ENCODE measurements at places on chromosomes 5 and 9.
A peak's percentile ranks its signal among the peaks of the same experiment; 100 is the strongest.

DNA sequence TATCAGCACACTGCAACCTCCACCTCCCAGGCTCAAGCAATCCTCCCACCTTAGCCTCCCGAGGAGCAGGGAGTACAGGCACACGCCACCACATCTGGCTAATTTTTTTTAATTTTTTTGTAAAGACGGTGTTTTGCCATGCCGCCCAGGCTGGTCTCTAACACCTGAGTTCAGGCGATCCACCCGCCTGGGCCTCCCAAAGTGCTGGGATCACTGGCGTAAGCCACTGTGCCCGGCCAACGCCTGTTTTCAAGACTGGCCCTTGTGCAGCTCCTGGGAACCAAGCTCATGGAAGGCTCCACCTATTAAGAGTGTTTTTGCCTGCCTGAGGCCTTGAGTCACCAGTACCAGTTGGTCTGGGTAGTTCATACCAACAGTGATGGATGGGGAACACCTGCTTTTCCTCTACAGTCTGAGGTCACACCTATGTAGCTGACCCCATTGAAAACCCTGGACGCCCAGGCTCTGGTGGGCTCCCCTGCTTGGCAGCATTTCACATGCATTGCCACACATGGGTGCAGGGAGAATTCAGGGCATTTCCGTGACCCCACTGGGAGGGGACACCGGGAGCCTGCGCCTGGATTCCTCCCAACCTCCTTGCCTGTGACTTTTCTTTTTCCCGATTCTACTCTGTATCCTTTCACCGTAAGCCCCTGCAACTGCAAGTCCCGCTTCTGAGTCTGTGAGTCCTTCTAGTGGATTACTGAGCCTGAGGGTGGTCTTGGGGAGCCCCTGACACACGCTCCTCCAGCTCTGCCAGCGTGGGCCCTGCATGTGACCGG is 63.5 kb downstream of the ZNF354C start:
- DNase-seq = no peak

- DNase-seq = no peak
These were observed 21.6 kb downstream of the ANKS6 start for GRCh38 chr9:98774746-98775145.

DNA sequence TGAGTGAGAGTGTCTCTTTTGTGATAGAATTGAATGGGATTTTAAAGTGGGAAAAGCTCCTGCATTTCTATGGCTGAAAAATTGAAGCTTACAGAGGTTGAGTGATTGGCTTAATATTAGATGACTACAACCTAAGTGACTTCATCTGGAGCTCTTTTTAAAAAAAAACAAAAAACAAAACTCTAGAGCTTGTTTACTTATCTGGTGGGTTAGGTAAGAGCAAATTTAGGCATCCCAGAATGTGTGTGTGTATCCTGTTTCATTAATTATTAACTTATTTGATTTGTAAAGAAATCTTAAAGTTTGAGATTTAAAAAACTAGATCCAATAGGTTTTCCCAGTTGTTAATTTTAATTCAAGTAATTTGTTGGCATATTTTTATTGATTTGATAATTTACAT is 60.1 kb downstream of the SCAMP1 start:
- no peak for DNase-seq

DNA sequence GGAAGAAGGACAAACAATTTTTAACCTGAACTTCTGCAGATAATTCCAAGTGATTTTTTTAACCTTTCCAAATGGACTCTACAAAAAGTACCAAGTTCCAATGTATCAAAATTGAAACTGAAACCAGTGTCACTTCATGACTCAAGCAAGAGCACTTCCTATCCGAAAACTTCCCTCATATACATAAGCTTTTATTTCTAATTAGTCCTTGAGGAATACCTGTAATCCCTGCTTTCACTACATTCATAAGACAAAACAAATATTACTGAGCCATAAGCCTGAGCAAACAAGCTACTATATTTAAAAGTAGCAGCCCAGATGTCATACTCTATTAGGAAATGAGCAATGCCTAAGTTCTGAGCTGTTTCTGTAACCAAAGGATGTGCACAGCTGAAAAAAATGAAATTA is 224.4 kb downstream of the EBF1 start:
- no peak for DNase-seq

DNA sequence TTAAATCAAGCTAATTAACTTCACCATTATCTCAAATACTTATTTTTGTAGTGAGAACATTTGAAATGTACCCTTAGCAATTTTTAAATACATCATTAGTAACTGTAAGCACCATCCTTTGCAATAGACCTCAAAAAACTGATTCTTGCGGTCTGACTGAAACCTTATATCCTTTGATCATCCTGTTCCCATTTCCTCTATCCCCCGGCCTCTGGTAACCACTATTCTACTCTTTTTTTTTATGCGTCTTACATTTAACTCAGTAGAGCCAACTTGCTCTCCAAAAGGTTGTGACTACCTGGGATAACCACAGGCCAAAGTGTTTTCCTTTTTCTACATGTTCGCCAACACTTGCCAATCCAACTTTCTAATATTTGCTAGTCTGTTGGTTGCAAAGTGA is 106.1 kb downstream of the IRX1 start:
- no peak for DNase-seq

DNA sequence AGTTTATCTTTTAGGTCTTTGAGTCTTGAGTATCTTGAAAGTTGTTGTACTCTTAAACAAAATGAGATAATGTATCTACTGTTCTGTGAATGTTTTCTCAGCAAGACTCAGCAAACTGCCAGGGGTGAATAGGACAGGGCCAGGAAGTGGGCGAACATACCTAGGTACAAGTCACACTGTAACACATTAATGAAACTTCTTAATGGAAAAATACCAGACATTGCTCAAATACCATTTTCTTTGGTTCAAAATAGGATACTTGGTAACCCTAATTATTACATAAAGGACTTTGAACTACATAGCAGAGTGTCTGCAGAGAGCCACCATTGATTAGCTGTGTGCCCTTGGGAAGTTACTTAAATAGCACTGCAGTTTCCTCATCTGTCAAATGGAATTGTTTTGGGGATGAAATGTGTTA is 197.5 kb downstream of the ARHGEF28 start:
- no peak for DNase-seq

DNA sequence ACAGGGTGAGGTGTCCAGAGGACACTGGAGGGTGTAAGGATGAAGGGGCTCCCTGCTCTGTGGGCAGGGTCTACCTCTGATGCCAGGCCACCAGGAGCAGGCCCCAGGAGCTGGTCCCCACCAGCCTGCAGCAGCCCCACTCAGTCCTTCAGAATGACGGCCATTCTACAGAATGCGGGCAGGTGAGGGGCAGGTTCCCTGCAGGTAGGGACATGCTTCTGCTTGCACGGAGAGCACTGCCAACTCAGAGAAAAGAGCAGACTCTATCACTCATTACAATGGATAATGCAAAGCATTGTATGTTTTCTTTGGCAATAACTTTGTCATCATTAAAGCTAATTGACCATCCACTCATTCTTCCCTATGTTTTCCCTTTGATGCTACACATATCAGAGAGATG is 39.0 kb downstream of the DDX31 start:
- no peak for DNase-seq

- DNase-seq = no peak
These were observed 397.0 kb downstream of the NR2F1-AS1 start for GRCh38 chr5:93184041-93184440.

DNA sequence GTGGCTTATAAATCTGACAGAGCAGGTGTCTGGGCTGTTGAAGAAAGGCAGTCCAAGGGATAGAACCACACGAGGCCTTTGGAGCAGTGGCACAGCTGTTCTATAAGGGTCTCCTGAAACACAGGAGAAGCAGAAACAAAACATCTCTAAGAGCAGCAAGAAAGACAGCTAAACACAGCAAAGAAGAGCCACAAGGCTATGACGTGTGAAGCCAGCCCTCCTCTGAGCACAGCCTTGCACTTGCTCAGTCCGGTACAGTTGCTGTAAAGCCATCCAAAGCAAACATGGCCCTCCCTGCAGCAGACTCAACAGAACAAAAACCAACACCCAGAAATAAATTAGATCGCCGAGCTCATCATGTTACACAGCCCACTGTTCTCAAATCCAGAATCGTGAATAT is 2.6 kb upstream of the GZMK start:
- DNase-seq = no peak

GRCh38 chr9:83537331-83538171 is 650 bp downstream of the FRMD3 start:
- no peak for DNase-seq

DNA sequence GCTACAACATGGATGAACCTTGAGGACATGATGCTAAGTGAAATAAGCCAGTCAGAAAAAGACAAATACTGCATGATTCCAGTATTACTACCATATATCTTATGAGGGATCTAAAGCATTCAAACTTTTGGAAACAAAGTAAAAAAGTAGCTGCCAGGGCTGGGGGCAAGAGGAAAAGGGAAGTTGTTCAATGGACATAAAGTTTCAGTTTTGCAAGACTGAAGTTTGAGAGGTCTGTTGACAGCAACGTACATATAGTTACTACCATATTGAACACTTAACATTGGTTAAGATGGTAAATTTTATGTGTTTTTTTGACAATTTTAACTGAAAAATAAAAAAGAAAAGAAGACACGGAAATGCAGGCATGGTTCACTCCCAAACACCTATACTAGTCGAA is 77.6 kb downstream of the MAPKAP1 start:
- no peak for DNase-seq

DNA sequence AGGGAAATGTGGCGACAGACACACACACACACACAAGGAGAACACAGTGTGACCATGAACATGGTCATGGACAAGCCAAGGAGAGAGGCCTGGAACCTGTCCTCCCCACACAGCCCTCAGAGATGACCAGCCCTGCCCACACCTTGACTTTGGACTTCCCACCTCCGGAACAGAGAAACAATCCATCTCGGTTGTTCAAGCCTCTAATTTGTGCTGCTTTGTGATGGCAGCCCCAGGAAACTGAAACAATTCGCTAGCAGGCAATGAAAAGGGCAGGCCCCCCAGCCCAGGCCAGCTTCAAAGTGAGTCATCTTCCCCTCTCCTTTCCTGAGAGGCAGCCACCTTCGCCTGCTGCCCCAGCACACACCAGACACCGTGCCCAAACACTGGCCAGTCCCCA is 47.7 kb downstream of the NSUN2 start:
- DNase-seq = no peak

- DNase-seq = no peak
These were observed 229.1 kb upstream of the TBCA start for GRCh38 chr5:78005021-78005785.

DNA sequence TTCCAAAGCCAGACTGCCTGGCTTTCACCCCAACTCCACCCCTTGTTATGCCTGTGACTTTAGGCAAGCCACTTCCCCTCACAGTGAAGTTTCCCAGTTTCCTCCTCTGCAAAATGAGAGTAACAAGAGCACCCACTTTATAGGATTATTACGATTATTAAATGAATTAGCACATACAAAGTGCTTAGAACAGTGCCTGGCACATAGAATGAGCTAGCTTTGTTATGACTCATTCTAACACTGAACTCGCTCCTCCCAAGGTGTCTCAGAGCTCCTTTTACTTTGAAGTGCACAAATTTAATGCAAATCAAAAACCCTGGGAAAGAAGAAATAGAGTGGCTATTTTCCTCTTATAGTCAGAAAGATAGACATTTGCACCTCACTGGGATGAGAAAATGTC is 34.3 kb downstream of the DNAH5 start:
- DNase-seq = no peak

- DNase-seq = no peak
These were observed 780.5 kb upstream of the CDH9 start for GRCh38 chr5:27818888-27819287.

DNA sequence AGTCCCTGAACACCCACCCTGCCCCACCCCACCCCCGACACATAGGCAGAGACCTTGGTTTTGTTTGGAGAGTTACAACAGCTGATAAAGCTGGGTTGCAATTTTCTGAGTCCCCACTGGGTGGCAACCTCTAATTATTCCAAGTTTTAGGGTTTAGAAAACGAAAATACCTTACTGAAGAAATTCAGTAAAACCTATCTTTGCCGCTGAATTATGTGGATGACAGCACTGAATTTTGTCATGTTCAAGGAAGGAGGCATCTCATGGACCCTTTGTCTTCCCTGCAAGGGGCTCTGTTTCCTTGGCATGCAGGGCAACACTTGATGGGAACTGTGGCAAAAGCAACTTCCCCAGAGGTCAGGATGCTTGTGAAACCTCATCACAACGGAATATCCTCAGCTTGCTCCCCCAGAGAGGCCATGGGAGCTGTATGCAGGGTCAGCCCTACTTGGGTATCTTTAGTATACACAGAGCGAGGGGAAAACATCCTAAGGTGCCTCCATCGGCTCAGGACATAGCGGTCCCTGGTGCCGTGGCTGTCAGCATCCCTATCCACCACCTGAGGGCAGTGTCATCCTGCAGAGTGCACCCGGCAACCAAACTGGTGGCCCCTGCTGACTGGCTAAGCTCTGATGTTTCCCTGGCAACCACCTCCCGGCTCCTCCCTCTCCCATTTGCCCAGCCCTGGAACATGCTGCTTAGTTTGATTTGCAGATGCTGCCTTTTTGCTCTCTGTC is 123.1 kb downstream of the RXRA start:
- DNase-seq = peak; percentile 86

DNA sequence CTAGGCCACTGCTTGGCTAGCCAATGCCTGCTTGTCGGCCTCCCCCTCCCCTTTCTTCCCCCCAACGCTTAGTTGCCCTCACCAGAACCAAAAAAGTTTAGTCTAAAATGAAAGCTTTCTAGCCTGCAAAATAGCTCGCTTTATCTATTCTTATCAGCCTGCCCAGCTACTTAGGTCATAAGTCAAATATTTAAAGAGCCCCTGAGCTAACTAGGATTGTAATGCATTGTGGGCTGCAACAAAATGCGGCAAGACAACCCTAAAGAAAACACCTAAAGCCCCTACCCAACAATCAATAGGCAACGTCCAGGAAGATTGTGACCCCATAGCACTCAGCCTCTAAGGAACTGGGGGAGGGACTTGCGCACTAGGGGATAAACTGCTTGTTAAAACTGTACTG is 38.6 kb upstream of the PCSK5 start:
- no peak for DNase-seq

GRCh38 chr5:167233507-167234220 is 1057.8 kb upstream of the WWC1 start:
- no peak for DNase-seq

DNA sequence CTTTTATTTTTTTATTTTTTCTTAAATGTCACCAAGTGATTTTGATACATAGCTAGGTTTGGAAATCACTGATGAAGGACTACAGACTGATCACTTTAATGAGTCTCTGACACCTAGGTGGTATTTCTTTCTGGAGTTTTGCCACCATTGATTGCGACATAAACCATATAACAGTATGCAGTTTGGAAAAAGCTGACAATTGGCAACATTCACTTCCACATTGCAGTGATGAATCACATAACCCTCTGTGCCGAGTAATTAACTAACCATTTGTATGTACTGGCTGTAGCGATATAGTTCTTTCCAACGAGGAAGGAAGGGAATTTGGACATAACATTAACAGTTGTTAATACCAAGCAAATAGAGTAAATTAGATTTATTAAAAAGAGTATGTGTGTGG is 222.9 kb upstream of the EFNA5 start:
- DNase-seq = no peak

DNA sequence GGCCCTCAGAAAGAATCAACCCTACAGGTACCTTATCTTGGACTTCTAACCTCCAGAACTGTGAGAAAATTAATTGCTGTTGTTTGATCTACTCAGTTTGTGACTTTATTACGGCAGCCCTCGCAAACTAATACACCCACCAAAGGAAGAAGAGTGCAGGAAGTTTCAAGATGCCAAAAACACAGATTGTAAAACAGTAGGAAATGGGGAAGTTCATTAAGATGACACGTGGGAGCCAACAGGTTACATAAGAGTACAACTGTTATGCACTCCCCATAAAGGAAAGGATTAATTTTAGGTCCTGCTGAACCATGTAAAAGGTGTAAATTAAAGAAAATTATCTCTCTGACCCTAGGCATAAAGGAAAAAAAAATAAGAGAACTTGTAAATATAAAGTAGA is 294.3 kb downstream of the EPB41L4A start:
- no peak for DNase-seq

All from DMS 273 treated with DMSO at 0.1 percent for 48 hours (cell line).